ENCODE measurements at places on chromosomes 1 and 21. TPM values are rescaled to one million over a fixed set of nuclear protein-coding genes. Genes with fewer than 3 reads are reported as not detected.

GRCh38 chr1:37084013-37084412, 49.7 kb upstream of the GRIK3 start:
- no peak for DNase-seq

DNA sequence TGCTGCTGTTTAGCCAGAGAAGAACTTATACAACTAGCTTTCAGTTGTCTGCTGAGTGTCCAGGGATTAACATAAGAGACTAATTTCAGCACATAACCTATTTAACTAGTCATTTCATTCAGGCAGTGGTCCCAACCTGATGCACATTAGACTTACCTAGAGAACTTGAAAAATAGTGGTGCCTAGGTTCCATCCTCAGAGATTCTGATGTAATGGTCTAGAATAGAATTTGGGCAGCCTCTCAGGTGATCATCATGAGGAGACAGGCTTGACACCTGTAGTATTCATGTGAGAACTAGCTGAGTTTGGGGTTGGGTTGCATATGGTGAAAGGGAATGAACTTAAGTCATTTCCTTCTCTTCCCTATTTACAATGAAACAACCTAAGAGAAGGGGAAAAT, 24.8 kb downstream of the CNST start:
- DNase-seq, result no peak

DNA sequence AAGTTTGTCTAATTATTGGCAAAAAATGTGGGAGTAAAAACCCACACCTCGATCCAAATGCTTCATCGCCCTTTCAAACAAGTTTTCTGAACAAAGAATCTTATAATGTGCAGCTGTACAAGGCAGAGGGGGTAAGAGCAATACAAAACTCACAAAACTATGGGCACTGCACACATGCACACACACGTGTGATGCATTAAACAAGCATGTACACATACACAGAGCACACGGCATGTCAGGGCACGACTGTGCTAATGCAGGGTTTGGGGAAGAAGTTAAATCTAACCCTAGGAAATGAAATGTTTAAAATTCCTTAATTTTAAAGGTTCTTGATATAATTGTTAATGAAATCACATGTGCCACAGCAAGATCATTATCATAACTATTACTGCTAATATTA, 264.0 kb downstream of the SEC16B start:
- DNase-seq, result no peak

- DNase-seq, result no peak
Measured at GRCh38 chr1:182359645-182360044, 31.9 kb downstream of the GLUL start.

- no peak for DNase-seq
Measured at GRCh38 chr1:56933606-56934005, 32.2 kb downstream of the C8B start.

- no peak for DNase-seq
Measured at GRCh38 chr1:76781447-76781846, 85.8 kb upstream of the ST6GALNAC5 start.

DNA sequence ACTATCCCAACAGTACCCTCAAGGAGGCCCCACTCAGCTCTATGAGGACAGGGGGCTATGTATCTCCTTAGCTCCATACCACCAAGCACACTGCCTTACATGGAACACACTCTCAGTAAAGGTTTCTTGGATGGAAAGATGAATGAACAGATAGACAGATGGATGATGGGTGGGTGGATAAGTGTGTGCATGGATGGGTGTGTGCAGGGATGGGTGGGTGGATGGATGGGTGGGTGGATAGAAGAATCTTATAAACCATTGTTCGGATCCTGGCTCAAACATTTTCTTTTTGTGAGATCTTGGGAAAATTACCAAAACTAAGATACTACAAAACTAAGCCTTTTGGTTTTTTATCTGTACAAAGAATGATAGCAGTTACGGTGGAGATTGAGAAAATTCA, 111.0 kb upstream of the NFIA start:
- DNase-seq, result no peak

DNA sequence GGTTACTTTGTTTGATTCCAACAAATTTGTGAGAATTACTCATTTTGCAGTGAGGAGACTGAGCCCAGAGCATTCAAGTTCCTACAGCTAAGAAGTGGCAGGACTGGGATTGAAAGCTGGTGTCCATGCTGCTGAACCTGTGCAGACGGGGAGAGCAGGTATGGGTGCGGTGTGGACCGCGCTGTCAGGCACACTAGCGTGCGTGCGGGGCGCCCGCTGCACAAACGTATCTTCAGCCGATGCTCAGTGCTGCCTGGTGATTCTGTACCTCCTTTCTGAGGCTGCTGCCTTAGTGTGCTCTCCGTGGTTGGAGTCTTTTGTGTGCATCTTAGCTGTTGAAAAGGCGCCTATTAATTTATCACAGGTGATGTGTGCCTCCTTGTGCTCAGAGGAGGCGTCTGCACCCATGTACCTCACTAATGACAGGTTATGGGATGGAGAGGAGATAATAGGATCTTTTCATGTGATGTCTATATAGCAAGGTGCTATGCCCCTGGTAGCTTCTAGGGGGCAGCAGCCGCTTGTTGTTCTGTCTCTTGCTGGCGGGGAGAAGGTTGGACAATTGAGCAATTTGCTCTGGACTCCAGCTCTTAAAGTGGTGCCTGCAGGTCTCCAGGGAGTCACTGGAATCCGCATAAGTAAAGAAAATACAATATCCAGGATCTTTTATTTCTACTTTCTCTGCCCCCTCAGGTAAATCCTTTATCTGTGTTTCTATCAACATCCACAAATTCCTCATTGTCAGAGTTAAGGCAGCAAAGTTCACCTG, 32.5 kb downstream of the PEX14 start:
- peak; percentile 57 for DNase-seq

GRCh38 chr1:173097001-173097400, 46.3 kb upstream of the TNFSF18 start:
- DNase-seq, result no peak

DNA sequence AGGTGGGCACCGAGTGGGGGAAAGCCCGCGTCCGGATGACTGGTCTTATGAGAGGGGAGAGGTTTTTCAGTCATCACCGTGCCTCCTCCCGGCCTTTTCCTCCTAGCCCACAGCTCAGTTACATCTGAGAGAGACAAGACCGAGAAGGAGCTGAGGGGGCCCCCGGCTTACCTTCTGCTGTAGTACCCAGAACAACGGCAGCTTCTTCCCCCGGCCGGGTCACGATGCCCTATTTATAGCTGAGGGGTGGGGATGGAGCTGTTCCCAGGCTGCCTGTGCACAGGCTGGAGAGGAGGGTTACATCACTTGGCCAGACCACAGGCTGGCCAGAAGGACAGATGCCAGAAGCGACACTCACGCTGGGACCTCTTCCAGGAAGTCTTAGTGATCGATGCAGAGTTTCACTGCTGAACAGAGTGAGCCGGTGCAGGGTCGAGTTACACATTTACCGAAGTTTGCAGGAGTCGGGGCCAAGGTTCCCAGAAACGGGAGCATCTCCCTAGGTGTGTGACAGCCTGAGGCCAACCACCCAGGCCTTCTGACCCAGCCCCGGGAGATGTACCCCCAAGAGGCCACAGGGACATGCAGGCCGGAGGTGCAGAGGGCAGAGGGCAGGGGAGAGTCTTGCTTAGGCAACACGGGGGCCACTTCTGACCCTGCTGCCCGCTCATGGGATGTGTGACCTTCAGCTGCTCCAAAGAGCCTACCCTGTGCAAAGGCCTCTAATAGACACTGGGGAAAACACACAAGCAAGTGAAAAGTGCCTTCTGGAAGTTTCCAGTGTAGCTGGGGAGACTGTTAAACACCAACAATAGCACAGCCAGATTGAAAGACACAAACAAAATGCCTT, at the start of gene AGT:
TSS of gene AGT (minus strand) at position 208 of the 850 bp plus-strand sequence. CDS start 3,299 bp downstream, outside the sequence.
- DNase-seq, result no peak

GRCh38 chr1:81437649-81438048, 363.1 kb upstream of the ADGRL2 start:
- no peak for DNase-seq

DNA sequence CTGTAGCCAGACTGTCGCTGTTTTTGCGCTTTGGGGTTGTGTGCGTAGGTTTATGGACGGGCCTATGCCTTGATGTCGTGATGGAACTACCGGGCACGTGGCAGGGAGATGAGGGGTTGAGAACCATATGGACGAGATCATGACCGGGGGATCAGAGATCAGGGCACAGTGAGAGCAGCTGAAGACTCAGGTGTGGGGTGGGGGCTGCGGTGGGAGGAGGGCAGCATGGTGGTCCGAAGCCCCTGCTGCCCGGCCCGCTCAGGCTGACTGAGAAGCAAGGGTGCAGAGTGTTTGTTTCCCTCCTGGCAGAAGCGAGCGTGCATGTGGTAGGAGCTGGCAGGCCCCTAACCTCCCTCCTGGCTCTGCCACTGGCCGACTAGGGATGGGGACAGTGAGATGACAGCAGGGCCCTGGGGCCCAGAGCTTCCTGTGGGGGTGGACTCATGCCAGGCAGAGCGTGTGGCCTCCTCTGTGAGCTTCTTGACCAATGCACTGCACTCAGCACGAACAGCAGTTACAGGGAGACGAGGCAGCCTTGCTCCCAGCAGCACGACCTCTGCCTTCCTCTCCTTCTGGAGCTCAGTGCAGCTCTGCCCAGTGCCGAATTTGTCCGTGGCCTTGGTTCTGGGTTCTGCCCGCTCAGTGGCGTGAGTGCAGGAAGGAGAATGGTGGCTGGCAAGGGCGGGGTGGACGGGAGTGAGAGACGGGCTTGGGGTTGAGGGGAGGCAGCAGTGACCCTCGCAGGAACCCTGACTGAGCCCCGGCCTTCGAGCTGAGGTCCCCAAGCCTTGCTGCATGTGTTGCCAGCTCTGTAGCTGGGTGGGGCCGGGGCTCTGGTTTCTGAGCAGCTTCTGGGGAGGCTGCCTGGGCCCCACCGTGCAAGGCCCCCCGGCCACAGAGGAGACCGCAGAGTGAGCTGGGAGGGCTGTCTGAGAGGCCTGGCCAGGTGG, 22.2 kb upstream of the LRRC3 start:
- DNase-seq, result no peak

DNA sequence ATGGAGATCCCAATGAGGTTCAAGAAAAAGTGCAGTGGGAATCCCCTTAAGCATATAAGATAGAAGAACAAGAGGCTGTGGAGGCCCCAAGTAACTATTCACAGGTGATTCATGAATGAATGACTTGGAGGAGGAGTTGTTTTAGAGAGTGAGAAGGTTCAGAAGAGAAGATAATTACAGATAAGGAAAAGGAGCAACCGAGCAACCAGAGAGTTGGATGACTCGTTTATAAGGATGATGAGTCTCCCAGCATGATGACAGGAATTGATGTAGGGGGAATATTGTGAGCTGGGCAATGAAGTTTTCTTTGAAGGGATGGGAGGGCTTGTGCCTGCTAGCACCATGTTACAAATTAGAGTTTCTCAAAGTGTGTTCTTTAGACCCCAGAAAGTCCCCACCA, 9.8 kb downstream of the C8A start:
- DNase-seq, result no peak

DNA sequence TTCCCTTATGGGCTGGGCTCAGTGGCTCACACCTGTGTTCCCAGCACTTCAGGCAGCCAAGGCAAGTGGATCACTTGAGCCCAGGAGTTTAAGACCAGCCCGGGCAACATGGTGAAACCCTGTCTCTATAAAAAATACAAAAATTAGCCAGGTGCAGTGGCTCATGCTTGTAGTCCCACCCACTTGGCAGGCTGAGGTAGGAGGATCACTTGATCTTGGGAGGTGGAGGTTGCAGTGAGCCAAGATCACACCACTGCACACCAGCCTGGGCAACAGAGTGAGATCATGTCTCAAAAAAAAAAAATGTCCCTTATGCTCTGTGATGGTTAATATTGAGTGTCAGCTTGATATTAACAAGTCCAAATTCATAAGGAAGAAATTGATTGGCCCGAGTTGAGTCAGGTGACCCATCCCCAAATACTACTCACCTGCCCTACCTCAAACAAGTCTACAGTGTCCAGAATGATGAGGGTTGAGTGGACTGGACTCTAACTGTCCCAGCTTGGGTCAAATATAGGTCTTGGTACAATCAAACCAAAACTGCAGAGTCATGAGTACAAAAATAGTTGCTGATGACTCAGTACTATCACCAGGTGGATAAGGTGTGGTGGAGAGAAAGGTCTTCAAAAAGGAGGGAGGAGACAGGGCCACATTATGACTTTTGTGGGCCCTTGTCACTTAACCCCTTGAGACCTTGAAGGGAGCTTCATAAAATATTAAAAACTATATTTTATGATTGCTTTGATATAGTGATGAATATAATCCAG, 161.0 kb downstream of the ZNF326 start:
- no peak for DNase-seq

TSSK3 gene
- 1.2 TPM for total RNA-seq

CFAP74 gene
- not detected for total RNA-seq

ADAMTS5 gene
- not detected for total RNA-seq

GCLM gene
- 22.6 TPM for total RNA-seq

B3GALT2 gene
- total RNA-seq, result 0.10 TPM

Data from activated T-cell treated with anti-CD3 and anti-CD28 coated beads, Interleukin-2, amount 50 U/mL, for 72 hours (primary cell).